ENCODE measurements at places on chromosomes 1 and 21.

- no peaks in the 10 kb centered on the region for H3K4me1 ChIP-seq
- DNase-seq = no peak
- no peaks in the 10 kb centered on the region for H3K27me3 ChIP-seq
- no peaks in the 10 kb centered on the region for H3K36me3 ChIP-seq
- no peak overlapping the region for H3K27ac ChIP-seq
Observed at GRCh38 chr1:200731654-200732332, 6.9 kb upstream of the CAMSAP2 start.

- H3K36me3 ChIP-seq = no peaks in the 10 kb centered on the region
- no peak overlapping the region for H3K27ac ChIP-seq
- H3K4me3 ChIP-seq = no peak overlapping the region
- no peaks in the 10 kb centered on the region for H3K27me3 ChIP-seq
- no peaks in the 10 kb centered on the region for H3K4me1 ChIP-seq
- no peak for DNase-seq
Observed at GRCh38 chr1:231512147-231512698, 16.2 kb upstream of the TSNAX start.

- DNase-seq = no peak
- no peaks in the 10 kb centered on the region for H3K36me3 ChIP-seq
- H3K4me3 ChIP-seq = no peak overlapping the region
- no peaks in the 10 kb centered on the region for H3K27me3 ChIP-seq
Observed at GRCh38 chr1:186980400-186980799, 151.7 kb downstream of the PLA2G4A start.

DNA sequence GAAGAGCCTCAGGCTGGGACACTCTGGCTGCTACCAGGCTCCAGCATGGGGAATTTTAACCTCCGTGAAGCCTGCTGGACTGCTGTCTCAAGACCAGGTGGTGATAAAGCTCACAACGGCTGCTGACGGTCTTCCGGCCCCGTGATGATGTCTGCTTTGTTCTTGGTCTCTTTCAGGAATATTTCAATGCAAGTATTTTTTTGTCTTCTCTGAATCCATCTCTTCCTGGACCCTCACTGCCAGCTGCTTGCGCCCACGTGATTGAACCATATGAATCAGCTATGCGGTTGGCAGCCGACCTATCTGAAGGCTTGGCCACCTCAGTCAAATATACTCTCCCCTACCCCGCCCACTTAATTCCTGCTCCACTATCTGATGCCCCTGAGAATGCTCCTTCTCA is 14.6 kb upstream of the SLC6A17 start:
- no peak overlapping the region for H3K27ac ChIP-seq
- no peaks in the 10 kb centered on the region for H3K27me3 ChIP-seq
- DNase-seq = no peak
- H3K4me3 ChIP-seq = no peak overlapping the region
- H3K4me1 ChIP-seq = no peaks in the 10 kb centered on the region

- H3K36me3 ChIP-seq = no peaks in the 10 kb centered on the region
- H3K27me3 ChIP-seq = no peaks in the 10 kb centered on the region
- peaks cover 91% of the 10 kb centered on the region for H3K4me1 ChIP-seq
- H3K27ac ChIP-seq = no peak overlapping the region
- H3K4me3 ChIP-seq = no peak overlapping the region
Observed at GRCh38 chr1:109567877-109568672, 19.7 kb downstream of the GNAI3 start.

DNA sequence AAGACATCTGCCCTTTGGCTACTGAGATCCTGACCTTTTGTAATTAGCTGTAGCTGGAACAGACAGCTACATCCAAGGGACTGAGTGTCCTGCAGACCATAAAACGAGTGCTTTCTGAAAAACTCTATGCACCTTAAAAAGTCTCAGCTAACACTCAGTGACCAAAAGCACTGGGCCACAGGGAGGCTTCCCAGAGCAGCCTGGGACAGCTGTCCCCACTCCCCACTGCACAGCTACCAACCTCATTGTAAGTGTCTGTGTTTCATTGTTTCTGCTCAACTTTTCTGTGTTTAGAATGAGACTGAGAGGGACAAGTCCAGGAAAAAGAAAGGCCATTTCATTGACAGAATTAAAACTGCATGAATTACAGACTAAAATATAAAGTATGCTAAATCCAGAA is 80.7 kb downstream of the SMYD2 start:
- H3K36me3 ChIP-seq = no peaks in the 10 kb centered on the region
- no peaks in the 10 kb centered on the region for H3K27me3 ChIP-seq
- H3K4me3 ChIP-seq = no peak overlapping the region
- H3K4me1 ChIP-seq = no peaks in the 10 kb centered on the region
- no peak overlapping the region for H3K27ac ChIP-seq

- no peak overlapping the region for H3K27ac ChIP-seq
- no peaks in the 10 kb centered on the region for H3K27me3 ChIP-seq
- H3K4me3 ChIP-seq = no peak overlapping the region
Observed at GRCh38 chr1:62794053-62794452, 10.1 kb downstream of the ATG4C start.

DNA sequence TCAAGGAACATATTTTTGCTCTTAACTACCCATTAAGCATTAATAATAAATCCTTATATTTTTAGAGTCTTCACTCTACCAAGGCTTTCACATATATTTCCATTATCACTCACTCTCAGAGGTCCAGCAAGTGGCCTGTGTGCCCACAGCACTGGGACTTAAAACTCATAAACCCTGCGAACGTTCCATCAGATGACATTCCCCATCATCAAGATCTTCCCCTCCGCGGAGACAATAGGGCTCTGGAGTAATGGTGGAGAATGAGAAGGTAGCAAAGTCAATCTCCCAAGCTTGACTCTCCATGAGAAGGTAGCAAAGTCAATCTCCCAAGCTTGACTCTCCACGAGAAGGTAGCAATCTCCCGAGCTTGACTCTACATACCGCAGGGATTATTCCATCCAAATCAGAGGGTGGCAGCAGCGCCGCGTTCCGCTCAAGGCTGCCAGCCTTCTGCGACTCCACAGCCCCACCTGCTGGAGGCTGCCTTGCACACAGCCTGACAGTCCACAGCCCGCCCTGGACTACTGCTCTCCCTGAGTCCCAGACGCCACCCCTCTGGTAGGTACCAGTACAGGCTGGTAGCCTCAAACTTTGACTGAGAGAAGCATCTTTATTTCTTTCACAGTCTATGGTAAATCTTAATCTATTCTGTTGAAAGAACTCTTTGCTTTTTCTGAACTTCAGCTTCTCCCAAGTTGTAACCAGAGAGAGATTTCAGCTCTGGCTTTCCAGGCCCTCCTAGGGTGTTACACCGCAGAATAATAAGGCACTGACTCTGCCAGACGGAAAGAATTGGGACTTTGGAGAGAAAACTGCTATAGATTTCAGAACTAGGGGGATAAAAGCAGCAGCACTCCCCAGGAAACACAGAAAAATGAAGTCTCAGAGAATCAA is 26.4 kb upstream of the CTTNBP2NL start:
- no peak for DNase-seq
- H3K27me3 ChIP-seq = no peaks in the 10 kb centered on the region
- no peak overlapping the region for H3K4me3 ChIP-seq
- H3K36me3 ChIP-seq = no peaks in the 10 kb centered on the region

DNA sequence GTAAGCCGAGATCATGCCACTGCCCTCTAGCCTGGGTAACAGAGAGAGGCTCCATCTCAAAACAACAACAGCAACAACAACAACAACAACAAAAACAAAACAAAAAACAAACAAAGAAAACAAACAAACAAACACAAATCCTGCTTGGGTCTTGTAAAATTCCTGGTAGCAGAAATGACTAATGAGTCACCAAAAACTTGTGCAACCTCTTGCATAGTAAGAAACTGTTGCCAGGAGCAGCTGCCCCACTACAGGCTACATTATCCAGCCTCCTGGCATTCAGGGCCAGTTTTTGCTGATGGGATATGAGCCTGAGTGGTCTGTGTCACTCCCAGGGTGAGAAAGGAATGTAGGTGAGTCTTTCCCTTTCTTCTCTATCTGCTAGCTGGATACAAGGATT is 245.4 kb downstream of the TNR start:
- peaks cover 5% of the 10 kb centered on the region for H3K4me1 ChIP-seq
- no peaks in the 10 kb centered on the region for H3K36me3 ChIP-seq
- no peak overlapping the region for H3K27ac ChIP-seq
- no peak overlapping the region for H3K4me3 ChIP-seq
- H3K27me3 ChIP-seq = no peaks in the 10 kb centered on the region

GRCh38 chr1:6691507-6691906 is 10.1 kb downstream of the DNAJC11 start:
- no peaks in the 10 kb centered on the region for H3K27me3 ChIP-seq
- DNase-seq = no peak
- no peak overlapping the region for H3K4me3 ChIP-seq
- no peaks in the 10 kb centered on the region for H3K36me3 ChIP-seq

- no peak for DNase-seq
- H3K27ac ChIP-seq = peak overlapping the region; percentile 54
- H3K27me3 ChIP-seq = no peaks in the 10 kb centered on the region
Observed at GRCh38 chr1:219460896-219461815, 151.7 kb downstream of the ZC3H11B start.

DNA sequence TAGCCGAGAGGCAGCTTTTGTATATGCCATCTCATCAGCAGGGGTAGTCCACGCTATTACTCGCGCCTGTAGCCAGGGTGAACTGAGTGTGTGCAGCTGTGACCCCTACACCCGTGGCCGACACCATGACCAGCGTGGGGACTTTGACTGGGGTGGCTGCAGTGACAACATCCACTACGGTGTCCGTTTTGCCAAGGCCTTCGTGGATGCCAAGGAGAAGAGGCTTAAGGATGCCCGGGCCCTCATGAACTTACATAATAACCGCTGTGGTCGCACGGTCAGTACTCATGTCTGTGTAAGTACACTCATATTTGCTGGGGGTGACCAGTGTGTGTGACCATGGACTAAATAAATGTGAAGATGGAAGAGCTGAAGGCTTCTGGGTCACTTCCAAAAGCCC is 7.4 kb downstream of the WNT2B start:
- no peak overlapping the region for H3K4me3 ChIP-seq
- no peak for DNase-seq
- H3K27ac ChIP-seq = no peak overlapping the region
- no peaks in the 10 kb centered on the region for H3K27me3 ChIP-seq

GRCh38 chr1:93593854-93594602 is 87.6 kb downstream of the BCAR3 start:
- H3K36me3 ChIP-seq = no peaks in the 10 kb centered on the region
- no peaks in the 10 kb centered on the region for H3K27me3 ChIP-seq

- no peak overlapping the region for H3K27ac ChIP-seq
- no peaks in the 10 kb centered on the region for H3K4me1 ChIP-seq
- no peaks in the 10 kb centered on the region for H3K27me3 ChIP-seq
- H3K36me3 ChIP-seq = peaks cover 50% of the 10 kb centered on the region
- DNase-seq = no peak
Observed at GRCh38 chr1:54241364-54241763, 41.4 kb downstream of the MRPL37 start.

- H3K4me3 ChIP-seq = no peak overlapping the region
- no peak overlapping the region for H3K27ac ChIP-seq
- no peaks in the 10 kb centered on the region for H3K27me3 ChIP-seq
- no peaks in the 10 kb centered on the region for H3K36me3 ChIP-seq
- H3K4me1 ChIP-seq = no peaks in the 10 kb centered on the region
Observed at GRCh38 chr1:29639156-29639736, 402.9 kb downstream of the PTPRU start.

GRCh38 chr21:33063907-33064622 is 5.9 kb upstream of the OLIG1 start:
- no peak for DNase-seq
- no peak overlapping the region for H3K27ac ChIP-seq
- H3K4me1 ChIP-seq = no peaks in the 10 kb centered on the region
- H3K4me3 ChIP-seq = no peak overlapping the region
- H3K27me3 ChIP-seq = peaks cover 5% of the 10 kb centered on the region
- no peaks in the 10 kb centered on the region for H3K36me3 ChIP-seq

- H3K4me3 ChIP-seq = no peak overlapping the region
- no peaks in the 10 kb centered on the region for H3K27me3 ChIP-seq
- DNase-seq = no peak
- peak overlapping the region; percentile 86 for H3K27ac ChIP-seq
Observed at GRCh38 chr1:91777630-91778300, 108.2 kb downstream of the TGFBR3 start.

DNA sequence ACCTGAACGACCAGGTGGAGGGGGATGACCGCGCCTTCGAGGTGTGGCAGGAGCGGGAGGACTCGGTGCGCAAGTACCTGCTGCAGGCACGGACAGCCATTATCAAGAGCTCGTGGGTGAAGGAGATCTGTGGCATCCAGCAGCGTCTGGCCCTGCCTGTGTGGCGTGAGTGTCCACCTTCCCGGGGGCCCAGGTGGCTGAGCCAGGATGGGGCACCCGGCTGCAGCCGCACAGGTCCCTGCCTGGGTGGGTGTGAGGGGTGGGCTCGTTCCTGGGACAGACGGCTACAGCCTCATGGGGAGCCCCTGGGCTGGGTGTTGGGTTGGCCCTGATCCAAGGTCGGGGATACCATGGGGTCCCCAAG is 65.2 kb downstream of the TRIM11 start:
- H3K36me3 ChIP-seq = peaks cover 4% of the 10 kb centered on the region
- no peak overlapping the region for H3K4me3 ChIP-seq
- H3K27me3 ChIP-seq = no peaks in the 10 kb centered on the region
- H3K27ac ChIP-seq = no peak overlapping the region
- DNase-seq = no peak
- H3K4me1 ChIP-seq = no peaks in the 10 kb centered on the region

GRCh38 chr1:4153571-4153970 is 253.5 kb upstream of the C1orf174 start:
- no peaks in the 10 kb centered on the region for H3K27me3 ChIP-seq
- H3K36me3 ChIP-seq = no peaks in the 10 kb centered on the region
- no peaks in the 10 kb centered on the region for H3K4me1 ChIP-seq
- no peak overlapping the region for H3K4me3 ChIP-seq
- DNase-seq = no peak

GRCh38 chr1:221766210-221766609 is 24.3 kb upstream of the DUSP10 start:
- H3K4me1 ChIP-seq = no peaks in the 10 kb centered on the region
- H3K36me3 ChIP-seq = no peaks in the 10 kb centered on the region
- H3K27me3 ChIP-seq = no peaks in the 10 kb centered on the region
- no peak overlapping the region for H3K4me3 ChIP-seq
- H3K27ac ChIP-seq = no peak overlapping the region
- no peak for DNase-seq

- H3K4me1 ChIP-seq = no peaks in the 10 kb centered on the region
- H3K4me3 ChIP-seq = no peak overlapping the region
- no peaks in the 10 kb centered on the region for H3K36me3 ChIP-seq
Observed at GRCh38 chr1:114558544-114558943, 22.9 kb downstream of the BCAS2 start.

GRCh38 chr21:14864211-14865021 is 200.4 kb downstream of the NRIP1 start:
- no peak overlapping the region for H3K4me3 ChIP-seq
- peak overlapping the region; percentile 56 for H3K27ac ChIP-seq
- H3K36me3 ChIP-seq = no peaks in the 10 kb centered on the region
- no peak for DNase-seq
